A375 (cell line): ENCODE measurements at places on chromosomes 6 and 20. TPM values are rescaled to one million over a fixed set of nuclear protein-coding genes. Genes with fewer than 3 reads are reported as not detected.

Gene CALHM4
- total RNA-seq: not detected in 2 replicates

Gene SCUBE3
- total RNA-seq: 0.82 and 1.0 TPM in 2 replicates

Gene SNAP25
- 0.34 and 0.64 TPM in 2 replicates for total RNA-seq

Gene SOX12
- 6.9 and 7.7 TPM in 2 replicates for total RNA-seq

Gene GRM1
- not detected in 2 replicates for total RNA-seq

Gene MTG2
- 30.0 and 42.6 TPM in 2 replicates for total RNA-seq

Gene TSBP1
- total RNA-seq: 0.08 TPM in 1 of 2 replicates, not detected in the other

Gene BEND3
- 2.7 and 2.9 TPM in 2 replicates for total RNA-seq

Gene RGS19
- 28.6 and 30.1 TPM in 2 replicates for total RNA-seq
